ENCODE measurements at places on chromosomes 13 and 19.

GRCh38 chr13:73998631-73999030 is 135.6 kb downstream of the KLF12 start:
- no peak for DNase-seq

GRCh38 chr19:31252441-31252840 is 96.8 kb downstream of the TSHZ3 start:
- no peak for DNase-seq

- DNase-seq: no peak
Measured at GRCh38 chr13:21668732-21669275, 2.1 kb upstream of the FGF9 start.

DNA sequence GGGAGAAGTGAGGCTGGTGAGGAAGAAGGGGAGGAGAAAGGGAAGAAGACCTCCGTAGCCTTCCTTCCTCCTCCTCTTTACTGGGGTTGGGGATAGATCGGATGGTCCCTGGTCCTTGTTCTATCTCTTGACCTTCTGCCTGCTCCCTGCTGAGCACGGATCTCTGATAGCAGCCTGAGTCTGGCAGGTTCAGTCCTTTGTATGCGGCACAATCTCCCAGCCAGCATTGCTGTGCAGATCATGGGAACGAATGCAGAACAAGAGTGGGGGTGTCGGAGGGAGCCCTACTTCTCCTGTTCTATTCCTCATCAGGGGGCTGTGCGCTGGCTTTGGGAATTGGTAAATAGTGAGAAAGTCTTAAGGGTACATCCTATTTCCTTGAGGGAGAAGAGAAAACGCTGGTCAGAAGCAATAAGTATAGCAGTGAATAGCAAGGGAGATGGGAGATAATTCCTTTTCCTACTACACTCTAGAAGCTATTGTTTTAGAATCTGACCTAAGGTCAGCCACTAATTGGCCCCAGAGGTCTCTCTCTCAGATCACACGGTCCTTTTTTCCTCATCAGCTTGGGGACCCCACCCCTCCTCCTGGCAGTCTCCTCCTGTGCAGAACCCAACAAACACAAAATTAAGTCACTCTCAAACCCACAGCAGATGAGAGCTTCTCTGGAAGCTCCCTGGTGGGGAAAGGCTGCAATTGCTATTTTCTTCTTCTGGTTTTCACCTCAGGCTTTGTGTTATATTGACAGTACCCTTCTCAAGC is 41.0 kb downstream of the KL start:
- DNase-seq: no peak

GRCh38 chr19:5179256-5179655 is 161.4 kb downstream of the PTPRS start:
- DNase-seq: no peak

DNA sequence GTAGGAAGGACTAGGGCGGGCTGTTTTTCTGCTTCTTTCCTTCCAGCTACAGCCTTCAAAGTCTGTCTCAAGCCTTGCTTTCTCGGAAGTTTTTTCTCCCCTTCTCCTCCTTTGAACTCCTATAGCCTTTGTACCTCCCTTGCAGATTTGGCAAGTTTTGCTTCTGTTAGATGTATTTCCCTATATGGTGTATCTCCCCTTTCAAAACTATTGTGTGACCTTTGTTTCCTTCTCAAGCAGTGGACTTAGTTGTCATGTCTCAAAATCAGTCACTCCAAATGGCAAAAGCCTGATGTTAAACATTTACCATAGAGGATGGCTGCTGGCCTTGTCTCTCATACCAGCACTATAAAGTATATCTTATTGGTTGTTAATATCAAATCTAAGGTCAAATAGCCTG is 152.7 kb downstream of the FLT1 start:
- no peak for DNase-seq

DNA sequence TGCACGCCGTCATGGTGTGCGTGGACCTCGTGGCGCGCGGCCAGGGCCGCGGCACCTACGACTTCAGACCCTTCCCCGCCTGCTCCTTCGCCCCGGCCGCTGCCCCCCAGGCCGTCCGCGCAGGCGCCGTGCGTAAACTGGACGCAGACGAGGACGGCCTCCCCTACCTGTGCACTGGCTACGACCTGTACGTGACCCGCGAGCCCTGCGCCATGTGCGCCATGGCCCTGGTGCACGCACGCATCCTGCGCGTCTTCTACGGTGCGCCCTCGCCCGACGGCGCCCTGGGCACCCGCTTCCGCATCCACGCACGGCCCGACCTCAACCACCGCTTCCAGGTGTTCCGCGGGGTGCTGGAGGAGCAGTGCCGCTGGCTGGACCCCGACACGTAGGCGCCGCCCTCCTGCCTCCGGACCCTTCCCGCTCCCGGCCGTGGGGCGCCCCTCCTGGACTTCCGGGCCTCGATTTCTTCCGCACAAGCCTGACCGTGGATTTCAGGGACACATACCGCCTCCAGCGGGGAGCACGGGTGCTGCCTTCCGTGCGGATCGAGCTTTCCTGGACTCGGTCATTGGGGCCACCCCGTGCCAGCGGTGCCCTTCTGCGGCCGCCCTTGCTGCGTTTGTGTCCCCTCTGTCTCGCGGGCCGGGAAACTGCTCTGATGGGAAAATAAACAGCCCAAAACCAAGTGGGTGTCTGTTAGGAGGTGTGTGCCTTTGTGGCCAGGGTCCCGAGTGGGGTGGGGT is 7.7 kb downstream of the ADAT3 start:
- DNase-seq: no peak

DNA sequence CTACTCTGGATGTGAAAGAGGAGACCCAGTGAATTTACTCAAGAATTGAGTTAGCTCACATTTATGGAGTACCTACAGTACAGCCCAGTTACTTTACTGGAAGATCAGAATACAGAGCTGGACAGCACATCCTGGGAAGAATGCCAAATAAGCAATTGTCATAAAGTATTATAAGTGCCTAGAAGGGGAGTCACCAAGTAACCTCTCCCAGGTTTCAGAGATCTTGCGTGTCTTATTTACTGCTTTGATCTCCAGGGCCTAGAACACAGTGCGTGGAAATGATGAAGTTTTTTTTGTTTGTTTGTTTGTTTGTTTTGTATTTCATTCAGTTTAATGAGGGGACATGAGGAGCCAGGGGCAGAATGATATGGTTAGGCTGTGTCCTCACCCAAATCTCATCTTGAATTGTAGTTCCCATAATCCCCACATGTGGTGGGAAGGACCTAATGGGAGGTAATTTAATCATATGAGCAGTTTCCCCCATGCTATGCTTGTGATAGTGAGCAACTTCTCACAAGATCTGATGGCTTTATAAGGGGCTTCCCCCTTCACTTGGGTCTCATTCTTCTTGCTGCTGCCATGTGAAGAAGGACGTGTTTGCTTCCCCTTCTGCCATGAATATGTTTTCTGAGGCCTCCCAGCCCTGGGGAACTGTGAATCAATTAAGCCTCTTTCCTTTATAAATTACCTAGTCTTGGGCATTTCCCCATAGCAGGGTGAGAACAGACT is 5.2 kb downstream of the GARRE1 start:
- no peak for DNase-seq

DNA sequence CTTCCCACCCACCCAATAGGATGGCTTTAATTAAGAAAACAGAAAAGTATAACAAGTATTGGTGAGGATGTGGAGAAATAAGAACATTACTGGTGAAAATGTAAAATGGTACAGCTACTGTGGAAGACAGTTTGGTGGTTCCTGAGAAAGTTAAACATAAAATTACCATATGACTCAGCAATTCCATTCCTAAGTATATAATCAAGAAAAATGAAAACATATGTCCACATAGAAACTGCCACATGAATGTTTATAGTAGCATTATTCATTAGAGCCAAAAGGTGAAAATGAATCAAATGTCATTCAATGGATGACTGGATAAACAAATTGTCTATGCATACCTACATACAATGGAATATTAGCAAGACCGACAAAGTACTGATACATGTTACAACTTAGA is 16.9 kb downstream of the DZIP1 start:
- no peak for DNase-seq

GRCh38 chr13:101116341-101116740 is 300.0 kb downstream of the NALCN start:
- no peak for DNase-seq
